ENCODE measurements at places on chromosomes 6 and 20.

GRCh38 chr20:33971147-33971975 lies 22.4 kb upstream of the RALY start:
- DNase-seq: no peak

GRCh38 chr6:47438481-47439347 lies 38.9 kb upstream of the CD2AP start:
- no peak for DNase-seq

DNA sequence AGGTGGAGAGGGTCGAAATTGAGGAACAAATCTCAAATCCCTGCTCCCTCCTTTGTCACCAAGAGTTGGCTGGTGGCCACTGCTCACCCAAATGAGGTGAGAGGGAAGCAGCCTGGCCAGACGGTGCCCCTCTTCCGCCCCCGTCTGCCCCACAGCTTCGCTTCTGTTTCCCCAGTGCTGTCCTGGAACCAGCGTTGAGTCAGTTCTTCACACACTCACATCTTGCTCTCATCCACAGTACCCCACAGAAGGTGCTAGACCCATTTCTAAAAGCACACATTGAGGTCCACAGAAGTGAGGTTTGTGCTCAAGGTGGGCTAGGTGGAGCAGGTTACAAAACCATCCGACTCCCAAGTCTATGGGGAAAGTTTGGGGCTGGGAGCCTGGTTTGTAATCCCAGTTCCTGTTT lies 3.8 kb downstream of the CEBPB start:
- no peak for DNase-seq

- no peak for DNase-seq
Observed at GRCh38 chr6:156839591-156840001, 62.4 kb downstream of the ARID1B start.

DNA sequence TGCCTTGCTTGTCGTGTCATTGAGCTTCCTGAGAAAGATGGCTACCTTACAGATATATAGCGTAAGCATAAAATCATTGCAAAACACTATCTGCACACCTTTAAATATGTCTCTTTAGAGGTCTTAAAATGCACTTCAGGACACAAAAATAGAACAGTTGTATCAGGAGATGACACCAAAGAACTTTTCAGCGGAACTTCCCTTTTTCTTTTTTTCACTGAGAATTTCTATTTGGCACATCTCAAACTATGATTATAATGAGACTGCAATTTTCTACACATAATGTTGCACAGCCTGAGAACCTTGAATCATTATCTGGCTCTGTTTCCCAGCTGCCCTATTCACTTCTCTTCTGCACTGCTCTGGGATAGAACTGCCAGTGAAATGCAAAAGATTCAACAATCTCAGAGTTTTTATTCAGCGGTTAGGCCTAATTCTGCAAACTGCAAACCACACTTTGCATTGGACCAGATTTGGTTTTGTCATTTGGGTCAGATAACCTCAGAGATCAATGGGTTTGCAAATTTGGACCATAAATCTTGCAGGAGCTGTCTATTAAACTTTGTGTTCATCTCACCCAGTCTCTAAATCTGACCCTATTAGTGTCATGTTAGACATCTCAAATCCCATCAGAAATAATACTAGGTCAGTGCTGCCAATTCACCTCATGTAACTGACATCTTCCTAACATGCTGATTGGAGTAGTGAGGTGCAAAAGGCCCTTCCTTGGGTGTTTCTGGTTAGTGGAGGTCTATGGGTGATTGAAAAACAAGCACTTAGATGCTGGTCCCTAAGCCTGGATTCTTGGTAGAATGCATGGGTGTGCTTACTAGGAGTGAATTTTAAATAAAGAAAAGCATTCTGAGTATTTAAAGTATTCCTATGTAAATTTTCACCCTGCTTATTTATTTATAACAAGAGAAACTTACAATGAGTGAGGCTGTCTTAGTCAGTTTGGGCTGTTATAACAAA lies 382.7 kb downstream of the UTRN start:
- DNase-seq: no peak

GRCh38 chr20:39532205-39532604 lies 570.1 kb downstream of the DHX35 start:
- no peak for DNase-seq

DNA sequence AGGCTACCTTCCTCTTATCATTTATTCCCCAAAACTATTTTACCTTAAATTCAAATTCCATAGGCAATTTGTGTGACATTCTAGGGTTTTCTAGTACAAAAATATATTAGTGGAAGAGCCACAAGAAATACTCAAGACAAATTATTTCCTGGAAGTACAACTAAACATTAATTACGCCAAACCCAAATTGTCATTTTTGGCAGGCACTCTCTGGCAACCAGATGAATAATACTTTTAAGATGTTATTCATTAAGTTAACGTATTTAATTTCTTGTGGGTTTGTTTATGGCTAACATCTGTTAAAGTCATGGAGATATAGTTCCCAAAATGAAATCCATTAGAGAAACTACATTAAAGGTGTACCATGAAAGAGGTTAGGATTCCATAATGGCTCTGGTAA lies 40.5 kb downstream of the HMGN3 start:
- DNase-seq: no peak

DNA sequence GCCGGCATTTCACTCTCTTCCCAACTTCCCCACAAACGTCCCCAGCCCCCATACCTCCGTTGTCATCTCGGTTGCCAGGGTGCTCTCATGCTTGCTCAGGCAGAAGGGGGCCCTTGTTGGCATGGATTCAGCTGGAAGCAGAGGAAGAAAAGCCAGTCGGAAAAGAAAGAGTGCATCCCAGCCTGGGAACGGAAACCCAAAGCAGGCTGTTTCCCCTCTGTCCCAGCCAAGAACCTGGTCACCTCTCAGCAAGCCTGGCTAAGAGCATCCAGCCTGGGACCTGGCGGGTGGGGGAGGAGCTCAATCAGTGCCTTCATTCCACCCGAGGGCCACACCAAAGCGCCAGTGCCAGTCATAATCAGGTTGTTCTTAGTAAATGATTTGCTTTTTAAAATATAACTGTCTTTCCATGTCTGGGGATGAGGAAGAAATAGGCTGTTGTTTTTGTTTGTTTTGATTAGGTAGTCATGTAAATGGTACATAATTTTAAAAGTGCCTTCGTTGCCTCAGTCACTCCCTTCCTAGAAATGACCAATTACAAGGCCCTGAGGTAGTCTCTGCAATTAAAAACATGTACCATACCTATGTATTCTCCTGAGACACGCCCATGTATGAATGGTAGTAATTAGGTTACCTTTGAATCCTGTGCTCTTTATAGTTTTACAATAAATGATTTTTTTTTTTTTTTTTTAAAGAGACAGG lies 21.1 kb downstream of the CHMP4B start:
- no peak for DNase-seq

- DNase-seq: no peak
Observed at GRCh38 chr20:21046413-21047070, 59.6 kb downstream of the LINC00237 start.

DNA sequence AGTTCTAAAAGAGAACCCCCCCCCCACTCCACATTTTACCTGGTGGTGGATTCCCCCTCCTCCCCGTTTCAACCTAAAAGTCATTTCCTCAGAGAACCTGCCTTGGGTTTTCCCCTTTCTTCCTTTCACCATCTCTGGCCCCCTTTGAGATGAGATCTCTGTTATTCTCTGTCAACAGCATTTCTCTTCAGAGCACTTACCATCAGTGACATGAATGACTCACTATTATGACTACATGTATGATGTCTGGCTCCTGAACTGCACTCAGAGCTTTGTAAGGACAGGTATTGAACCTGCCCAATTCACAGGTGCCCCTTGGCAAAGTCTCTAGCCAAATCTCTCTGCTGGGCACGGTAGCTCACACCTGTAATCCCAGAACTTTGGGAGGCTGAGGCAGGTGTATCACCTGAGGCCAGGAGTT lies 61.4 kb upstream of the JARID2 start:
- DNase-seq: no peak

DNA sequence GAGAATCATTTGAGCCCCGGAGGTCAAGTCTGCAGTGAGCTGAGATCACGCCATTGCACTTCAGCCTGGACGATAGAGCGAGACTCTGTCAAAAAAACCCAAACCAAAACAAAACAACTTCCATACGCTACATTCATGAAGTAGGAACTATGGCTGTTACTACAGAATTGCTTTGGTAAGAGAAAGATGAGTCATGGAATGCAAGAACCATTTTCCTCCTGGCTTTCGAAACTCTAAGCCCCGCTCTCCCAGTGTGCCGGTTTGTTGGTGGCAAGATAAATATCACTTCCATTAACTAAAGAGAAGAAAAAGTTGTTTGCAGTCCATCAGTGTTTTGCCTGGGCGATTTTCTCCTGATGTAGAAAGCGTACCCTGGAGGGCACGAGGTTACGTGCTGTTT lies 61.3 kb downstream of the ZDHHC14 start:
- no peak for DNase-seq

GRCh38 chr6:135520781-135521180 lies 23.2 kb upstream of the AHI1 start:
- no peak for DNase-seq

- DNase-seq: no peak
Observed at GRCh38 chr20:2337142-2337541, 41.3 kb downstream of the TGM3 start.

DNA sequence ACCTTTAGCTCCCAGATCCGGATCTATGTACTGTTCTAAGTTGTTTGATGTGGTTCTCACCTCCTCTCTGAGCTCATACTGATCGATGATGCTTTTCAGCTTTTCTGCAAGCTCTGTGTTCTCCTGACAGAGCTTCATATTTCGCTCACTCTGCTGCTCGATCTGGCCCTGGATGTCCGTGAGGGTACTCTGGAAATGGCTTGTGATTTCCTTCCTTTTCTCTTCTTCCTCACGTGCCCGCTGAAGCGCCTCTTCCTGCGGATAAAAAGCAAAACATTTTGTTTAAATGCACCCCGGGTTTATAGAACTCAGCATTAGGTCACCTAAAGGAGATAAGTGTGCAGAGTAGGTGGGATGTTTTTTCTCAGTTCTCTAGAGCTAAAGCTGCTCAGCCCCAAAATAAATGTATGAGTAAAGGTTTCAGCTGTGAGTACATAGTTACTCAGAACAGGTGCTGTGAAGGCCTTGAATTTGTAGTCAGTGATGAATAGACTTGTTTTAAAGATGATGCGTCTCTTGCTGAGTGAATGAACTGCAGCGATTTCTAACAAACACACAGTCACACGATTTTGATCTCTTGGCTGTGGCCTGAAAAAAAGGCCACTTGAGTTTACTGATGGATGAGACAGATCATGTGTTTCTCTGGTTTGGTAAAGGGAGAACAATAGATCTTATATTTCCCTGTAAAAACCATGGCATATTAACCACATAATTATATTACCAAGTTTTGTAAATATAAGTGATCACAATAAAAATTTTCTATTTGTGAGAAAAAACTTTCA lies 29.1 kb downstream of the TXLNB start:
- no peak for DNase-seq

- DNase-seq: no peak
Observed at GRCh38 chr6:30555816-30556065, 548 bp downstream of the GNL1 start.

GRCh38 chr6:106501960-106502371 lies 127.3 kb downstream of the RTN4IP1 start:
- DNase-seq: no peak

DNA sequence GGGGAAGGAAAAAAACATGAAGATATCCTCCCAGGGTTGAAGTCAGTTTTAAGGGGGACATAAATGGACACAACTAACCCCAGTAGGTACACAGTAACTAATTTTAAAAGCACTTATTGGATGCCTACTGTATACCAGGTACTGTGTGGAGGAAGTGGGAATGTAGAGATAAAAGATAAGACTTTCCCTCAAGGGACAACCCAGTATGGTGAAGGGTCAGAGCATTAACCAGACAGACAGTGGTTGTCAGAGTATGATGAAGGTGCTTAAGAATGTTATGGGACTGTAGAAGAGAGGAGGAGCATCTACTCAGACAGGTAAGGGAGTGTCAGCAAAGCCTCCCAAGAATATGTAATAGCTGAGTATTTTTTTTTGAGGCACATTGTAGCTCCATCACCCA lies 906 bp downstream of the ABCF1 start:
- no peak for DNase-seq

- DNase-seq: no peak
Observed at GRCh38 chr20:22770241-22770800, 185.9 kb upstream of the FOXA2 start.

DNA sequence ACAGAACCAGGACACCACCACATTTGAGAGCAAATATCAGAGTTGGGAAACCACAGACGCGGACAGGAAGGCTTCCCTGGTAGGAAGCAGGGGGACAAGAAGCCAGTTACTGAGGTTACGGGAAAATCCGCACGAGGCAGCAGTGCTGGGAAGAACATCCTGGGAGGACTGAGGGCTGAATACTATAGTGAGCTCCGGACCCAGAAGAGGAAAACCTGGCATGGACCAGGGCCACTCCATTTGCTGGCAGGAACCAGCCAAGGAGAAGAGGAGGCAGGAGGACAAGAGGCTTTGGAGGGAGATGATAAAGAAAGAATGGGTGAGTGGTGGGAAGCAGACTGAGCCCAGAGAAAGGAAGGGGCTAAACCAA lies 6.1 kb upstream of the DSN1 start:
- no peak for DNase-seq

DNA sequence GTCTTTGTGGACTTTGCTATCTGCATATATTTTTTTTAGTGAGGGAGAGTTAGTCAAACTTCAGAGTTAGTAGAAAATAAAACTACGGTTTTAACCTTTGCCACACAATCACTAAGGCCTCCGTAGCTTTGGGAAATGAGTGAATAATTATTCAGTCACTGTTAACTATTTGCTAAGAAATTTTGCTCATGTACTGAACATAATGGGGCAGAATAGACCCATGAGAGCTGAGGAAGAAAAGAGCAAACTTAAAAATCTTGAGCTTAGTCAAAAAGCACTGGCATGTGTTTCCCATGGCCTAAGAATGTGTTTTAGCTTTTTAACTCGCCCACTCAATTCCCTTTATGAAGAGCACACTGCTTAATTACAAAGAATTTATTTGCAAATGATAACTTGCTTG lies 60.4 kb upstream of the SUPT3H start:
- no peak for DNase-seq

- DNase-seq: no peak
Observed at GRCh38 chr6:79649016-79649415, 17.9 kb downstream of the SH3BGRL2 start.

DNA sequence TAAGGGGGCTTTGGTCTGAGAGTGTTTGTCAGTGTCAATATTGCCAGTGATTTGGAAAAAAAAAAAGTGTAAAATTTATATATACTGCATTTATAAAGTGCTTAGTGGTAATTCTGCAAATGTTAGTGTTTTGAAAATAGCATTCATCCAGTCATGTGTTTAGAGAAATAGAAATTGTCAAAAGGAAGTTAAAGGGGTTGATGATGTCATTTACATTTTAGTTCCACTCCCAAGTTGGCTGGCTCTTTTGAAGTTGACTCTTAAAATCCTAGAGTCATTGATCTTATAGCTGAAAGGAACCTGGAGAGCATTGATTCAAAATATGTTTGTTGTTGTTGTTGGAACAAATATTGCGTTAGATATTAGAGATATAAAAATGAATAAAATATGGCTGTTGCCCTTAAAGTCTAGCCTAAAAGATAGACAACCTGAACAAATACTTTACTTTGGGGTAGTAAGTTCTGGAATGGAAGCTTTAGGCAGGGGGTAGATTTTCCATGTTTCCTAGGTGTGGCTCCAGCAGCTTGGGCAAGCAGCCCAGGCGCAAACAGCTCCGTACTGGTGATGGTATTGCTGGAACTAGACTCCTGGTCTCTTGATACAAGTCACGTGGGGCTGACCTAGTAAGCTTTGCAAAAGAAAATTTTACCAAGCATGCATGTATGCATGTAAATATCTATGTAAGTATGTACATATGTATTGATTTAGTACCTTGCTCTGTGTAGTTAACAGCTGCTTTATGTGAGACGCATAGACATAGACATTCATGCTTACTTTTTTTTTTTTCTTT lies 46.3 kb downstream of the HIVEP1 start:
- no peak for DNase-seq

- no peak for DNase-seq
Observed at GRCh38 chr6:149252622-149253021, 64.9 kb upstream of the TAB2 start.
